CD4-positive, CD25-positive, alpha-beta regulatory T cell (primary cell): ENCODE measurements at places on chromosomes 1 and 21. TPM values are rescaled to one million over a fixed set of nuclear protein-coding genes. Genes with fewer than 3 reads are reported as not detected.

DNA sequence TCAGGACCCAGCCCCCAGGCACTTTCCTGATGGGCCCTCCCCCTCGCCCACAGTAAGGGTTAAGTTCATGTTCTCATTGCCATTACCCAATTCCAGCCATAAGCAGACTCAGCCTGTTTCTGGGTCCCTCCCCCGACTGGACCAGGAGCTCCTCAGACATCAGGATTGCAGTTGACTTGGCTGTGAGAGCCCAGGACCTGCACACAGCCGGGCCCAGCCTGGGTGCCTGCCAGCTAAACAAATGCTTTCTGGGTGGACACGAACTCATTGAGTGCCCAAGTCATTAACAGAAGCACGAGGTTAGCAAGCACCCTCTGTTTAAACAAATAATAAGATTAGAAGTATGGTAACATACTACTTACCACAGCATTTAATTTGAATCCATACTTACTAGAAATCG is 147.9 kb upstream of the POU3F1 start:
- DNase-seq: no peak

DNA sequence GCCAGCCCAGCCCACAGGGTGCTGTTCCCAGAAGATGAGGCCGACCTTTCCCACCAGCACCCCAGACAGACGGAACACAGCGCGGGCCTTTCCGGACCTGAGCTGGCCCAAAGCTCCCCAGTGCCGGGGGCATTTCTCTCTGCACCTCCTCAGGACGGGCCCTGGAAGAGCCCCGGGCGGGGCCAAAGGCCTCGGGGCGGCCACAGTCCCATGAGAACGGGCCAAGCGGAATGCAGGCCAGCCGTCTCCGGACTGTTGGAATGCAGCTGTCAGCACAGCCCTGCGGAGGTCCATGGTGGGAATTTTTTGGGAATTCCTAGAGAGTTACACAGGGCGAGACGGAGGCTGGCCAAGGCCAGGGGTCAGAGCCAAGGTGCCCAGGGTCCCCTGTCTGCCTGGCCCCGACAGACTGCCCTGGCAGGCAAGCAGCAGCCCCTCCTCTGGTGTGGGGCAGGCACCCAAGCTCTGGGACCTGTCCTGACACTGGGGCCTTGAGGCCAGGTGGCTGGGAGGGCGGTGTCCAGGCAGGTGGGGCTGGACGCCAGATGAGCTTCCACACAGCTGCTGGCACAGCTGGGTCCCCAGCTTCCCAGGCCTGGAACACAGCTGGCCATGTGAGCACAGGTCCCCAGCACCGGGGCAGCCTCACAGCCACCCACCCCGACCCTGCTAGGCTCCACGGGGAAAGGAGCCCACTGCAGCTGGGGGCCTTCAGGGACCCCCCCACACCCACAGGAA is 63.0 kb downstream of the MEGF6 start:
- no peak for DNase-seq

The TCHHL1 gene
- polyA plus RNA-seq: not detected

The PRAMEF5 gene
- polyA plus RNA-seq: not detected

The CD160 gene
- polyA plus RNA-seq: not detected

- peak; percentile 58 for DNase-seq
Observed at GRCh38 chr1:225996946-225997545, 2.1 kb downstream of the SDE2 start.

- no peak for DNase-seq
Observed at GRCh38 chr1:21924503-21925005, 12.6 kb downstream of the HSPG2 start.

- DNase-seq: no peak
Observed at GRCh38 chr1:182192215-182192614, 130.7 kb upstream of the ZNF648 start.

The LIN28A gene
- not detected for polyA plus RNA-seq

The RGS8 gene
- polyA plus RNA-seq: not detected

DNA sequence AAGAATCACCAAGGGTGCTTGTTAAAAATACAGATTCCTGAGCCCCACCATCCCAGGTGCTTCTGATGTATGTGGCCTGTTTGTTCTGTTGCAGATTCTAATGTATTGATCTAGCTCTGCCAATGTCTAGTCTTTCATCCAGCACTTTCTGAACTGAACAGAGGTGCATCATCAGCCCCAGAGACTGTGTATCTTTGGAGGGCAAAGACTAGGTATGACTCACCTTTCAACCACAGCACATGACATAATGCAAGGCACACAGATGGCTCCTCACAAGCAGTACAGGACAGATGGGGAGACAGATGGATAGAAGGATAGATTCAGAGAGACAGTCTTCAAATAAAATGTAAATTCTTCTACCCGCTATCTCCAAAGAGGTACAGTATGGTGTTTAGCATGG is 32.3 kb downstream of the CD58 start:
- DNase-seq: no peak

The SMYD3 gene
- polyA plus RNA-seq: 21.4 TPM

GRCh38 chr1:118947790-118948189 is 40.4 kb downstream of the TBX15 start:
- DNase-seq: no peak

GRCh38 chr1:115183721-115184259 is 94.5 kb upstream of the TSPAN2 start:
- no peak for DNase-seq

DNA sequence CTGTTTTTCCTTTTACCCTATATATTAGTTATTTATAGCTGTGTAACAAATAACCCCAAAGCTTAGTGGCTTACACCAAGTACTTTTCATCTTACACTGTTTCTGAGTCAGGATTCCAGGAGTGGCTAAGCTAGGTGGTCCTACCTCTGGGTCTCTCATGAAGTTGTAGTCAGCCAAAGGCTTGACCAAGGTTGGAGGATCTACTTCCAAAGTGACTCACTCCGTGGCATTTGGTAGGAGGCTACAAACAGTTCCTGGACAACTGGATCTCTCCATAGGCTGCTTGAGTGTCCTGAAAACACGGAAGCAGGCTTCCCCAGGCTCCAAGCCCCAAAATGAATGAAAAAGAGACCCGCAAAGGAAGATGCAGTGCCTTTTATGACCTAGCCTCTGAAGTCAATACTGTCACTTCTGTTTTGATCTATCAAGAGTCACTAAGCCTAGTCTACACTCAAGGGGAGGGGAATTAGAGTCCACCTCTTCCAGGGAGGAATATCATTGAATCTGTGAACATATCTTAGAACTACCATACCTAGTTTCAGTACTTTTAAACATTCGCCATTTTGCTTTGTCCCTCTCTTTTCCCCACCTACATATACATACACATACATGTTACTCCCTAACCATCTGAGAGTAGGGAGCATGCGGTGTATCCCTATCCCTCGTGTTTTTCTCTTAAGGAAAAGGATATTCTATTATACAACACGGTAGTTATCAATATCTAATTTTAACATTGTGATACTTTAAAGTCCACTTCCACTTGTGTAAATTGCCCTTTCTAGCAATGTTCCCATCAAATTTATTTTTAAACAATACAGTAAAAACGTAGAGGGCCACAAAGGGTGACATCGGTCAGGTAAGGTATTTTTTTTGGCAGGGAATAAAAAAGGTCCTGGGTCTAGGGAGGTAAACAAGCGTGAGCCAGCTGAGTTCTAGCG is 67.2 kb downstream of the SLC35A3 start:
- no peak for DNase-seq

The ADAMTS1 gene
- polyA plus RNA-seq: not detected

- DNase-seq: no peak
Observed at GRCh38 chr1:12745992-12746323, at the start of gene CFAP107. CFAP107 (plus strand) TSS chr1:12746200; CDS start chr1:12746431, 231 bp downstream.

DNA sequence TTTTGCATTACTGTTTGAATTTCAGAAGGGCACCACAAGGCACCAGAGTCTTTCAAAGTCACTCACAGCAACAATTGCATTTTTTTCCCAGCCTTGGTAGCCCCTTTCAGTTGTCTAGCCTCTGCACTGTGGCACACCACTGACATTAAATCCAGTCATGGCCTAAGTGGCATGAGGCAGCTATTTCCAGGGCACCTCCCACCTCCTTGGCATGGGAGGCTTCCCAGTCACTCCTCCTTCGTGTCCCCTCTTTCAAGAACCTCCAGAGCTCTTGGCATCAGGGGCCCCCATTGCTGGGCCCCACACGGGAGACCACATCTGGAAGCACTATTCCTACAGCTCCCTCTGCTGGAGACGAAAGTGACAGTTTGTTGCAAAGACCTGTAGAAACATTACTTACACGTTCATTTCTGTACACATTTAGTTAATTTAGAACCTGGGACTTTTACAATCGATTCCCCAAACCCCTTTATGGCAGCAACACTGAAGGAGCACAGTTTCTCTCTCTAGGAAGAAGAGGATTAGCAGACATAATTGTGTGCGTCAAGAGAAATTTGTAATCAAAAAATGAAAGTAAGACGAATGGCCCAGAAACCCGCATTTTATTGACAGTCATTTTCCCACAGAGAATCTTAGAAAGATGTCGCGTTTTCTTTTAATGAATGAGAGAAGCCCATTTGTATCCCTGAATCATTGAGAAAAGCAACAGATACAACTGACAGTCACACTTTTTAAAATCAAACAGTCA is 5.7 kb upstream of the CHD5 start:
- DNase-seq: no peak

The APCS gene
- not detected for polyA plus RNA-seq

DNA sequence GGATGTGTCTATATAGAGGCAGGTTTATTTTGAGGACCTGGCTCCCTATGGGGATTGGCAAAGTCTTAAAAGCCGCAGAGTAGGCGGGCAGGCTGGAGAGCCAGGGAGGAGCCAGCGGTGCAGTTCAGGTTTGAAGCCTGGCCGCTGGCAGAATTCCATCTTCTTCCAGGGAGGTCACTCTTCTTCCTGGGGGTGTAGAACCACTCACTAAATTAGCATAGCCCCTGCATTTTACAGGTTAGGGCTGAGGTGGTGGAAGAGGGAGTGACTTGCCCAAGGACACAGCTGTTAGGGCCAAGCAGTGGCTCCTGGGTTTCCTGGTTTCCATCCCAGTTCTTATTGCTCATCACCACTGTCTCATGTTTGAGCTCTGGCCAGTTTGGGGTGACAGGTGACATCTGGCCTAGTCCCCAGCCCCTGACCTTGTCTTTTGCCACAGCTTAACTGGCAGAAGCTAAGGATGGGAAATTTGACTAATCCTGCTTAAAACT is 1.4 kb downstream of the PINK1 start:
- peak; percentile 53 for DNase-seq

- DNase-seq: no peak
Observed at GRCh38 chr1:210236840-210237409, 4.3 kb downstream of the SERTAD4 start.

DNA sequence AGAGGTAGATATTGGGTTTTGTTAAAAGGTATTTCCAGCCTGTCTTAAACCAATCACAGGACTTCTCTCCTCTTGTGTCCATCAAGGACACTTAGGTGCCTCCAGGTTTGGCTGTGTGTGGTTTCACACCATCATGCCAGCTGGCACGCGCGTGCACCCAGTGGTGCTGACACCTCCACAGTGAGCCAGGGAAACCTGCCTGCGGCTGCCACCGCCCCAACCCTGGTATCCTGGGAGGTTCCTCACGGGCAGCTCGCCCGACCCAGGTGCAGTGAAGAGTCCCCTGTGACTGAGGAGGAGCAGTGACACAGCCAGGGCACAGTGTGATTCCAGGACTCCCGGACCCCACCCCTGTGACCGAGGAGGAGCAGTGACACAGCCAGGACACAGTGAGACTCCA is 13.2 kb upstream of the COL6A2 start:
- no peak for DNase-seq

- DNase-seq: peak; percentile 51
Observed at GRCh38 chr1:171644805-171645483, 7.5 kb downstream of the MYOC start.

- DNase-seq: no peak
Observed at GRCh38 chr21:24590261-24590660, 1017.0 kb downstream of the MRPL39 start.

The MAP1LC3C gene
- not detected for polyA plus RNA-seq

GRCh38 chr1:211551638-211552460 is 27.1 kb downstream of the SLC30A1 start:
- no peak for DNase-seq

DNA sequence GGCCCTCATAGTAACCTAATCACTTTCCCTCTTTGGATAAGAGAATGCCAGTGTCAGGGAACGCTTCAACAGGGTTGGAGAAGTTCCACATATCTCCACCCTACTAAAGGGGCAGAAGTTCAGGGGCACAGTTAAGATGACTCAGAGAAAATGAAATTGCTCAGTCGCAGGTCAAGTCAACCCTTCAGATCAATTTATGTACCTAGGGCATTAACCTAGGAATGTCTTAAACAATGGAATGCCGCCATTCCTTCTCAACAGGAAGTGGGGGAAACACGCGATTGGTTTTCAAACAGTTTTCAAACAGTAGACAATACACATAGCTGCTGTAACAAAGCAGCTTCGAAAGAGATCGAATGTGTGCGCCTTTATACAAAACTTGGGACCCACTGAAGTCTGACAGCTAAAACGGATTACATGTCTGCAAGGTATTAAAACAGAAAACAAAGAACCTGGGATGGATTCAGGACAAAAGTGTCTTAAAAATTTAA is 897 bp downstream of the SLC25A24 start:
- no peak for DNase-seq

The OR2M3 gene
- polyA plus RNA-seq: not detected

The ADGRL4 gene
- polyA plus RNA-seq: not detected
